ENCODE measurements at places on chromosomes 3 and 15. TPM values are rescaled to one million over a fixed set of nuclear protein-coding genes. Genes with fewer than 3 reads are reported as not detected.

DNA sequence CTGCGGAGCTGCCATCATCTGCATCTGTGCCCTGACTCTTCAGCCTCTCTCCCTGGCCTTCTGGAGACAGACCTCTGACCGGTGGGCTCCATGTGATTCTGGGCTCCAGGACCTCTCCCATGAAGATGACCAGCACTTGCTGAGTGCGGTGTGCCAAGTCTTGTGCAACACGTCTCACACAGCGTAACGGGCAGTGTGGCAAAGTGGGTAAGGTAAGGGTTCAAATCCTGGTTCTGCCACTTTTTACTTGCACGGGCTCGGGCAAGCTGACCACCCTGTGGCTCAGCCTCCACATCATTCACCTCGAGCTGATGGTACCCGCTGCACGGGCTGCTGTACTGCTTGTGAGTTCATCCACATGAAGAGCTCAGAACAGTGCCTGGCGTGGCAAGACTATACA lies 6.5 kb upstream of the SYNM start:
- no peaks in the 10 kb centered on the region for H3K27me3 ChIP-seq
- H3K36me3 ChIP-seq = no peaks in the 10 kb centered on the region
- no peak overlapping the region for H3K4me3 ChIP-seq
- H3K27ac ChIP-seq = peak overlapping the region; percentile 81

DNA sequence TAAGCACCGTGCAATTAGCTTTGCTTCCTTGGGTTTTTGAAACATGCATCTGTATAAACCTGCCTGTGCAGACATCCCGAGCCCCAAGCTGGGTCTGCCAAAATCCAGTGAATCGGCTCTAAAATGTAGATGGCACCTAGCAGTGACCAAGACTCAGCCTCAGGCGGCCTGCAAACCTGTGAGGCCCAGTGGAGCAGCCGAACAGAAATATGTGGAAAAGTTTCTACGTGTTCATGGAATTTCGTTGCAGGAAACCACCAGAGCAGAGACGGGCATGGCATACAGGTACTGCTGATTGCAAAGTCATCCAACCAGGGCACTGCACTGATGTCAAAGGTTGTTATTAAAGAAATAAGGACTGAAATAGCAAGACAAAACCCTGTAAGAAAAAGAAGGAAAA lies 22.8 kb downstream of the KCNAB1 start:
- no peaks in the 10 kb centered on the region for H3K27me3 ChIP-seq
- no peak overlapping the region for H3K27ac ChIP-seq
- H3K36me3 ChIP-seq = no peaks in the 10 kb centered on the region
- H3K4me3 ChIP-seq = no peak overlapping the region
- DNase-seq = no peak

DNA sequence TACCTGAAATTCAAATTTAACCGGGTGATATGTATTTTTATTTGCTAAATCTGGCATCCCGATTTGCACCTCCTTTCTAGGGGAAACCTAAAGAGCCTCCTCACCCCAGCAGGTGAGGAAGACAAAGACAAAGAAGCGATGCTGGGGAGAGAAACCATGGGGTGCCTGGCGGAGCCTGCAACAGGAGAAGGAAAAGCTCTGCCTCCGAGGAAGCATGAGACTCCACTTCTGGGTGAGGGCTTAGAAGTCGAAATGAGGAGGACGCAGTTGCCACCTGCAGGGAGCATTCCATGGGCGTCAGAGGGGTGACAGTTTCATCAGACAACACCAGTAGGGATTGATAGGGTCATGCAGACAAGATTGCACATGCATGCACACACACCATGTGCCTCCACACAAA lies 30.5 kb upstream of the LYZL4 start:
- H3K27ac ChIP-seq = no peak overlapping the region
- no peak overlapping the region for H3K4me3 ChIP-seq
- no peak for DNase-seq
- no peaks in the 10 kb centered on the region for H3K36me3 ChIP-seq

DNA sequence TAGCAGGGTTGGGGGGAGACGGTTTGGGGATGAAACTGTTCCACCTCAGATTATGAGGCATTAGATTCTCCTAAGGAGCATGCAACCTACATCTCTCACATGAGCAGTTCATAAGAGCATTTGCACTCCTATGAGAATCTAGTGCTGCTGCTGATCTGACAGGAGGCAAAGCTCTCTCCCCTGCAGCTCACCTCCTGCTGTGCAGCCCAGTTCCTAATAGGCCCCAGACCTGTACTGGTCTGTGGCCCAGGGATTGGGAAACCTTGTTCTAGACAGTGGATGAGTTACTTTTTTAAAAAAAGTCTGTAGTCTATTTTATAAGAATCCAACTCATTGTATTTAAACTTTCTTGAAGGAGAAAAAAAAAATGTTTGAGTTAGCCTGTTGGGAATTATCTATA lies 100.0 kb downstream of the HHLA2 start:
- H3K36me3 ChIP-seq = no peaks in the 10 kb centered on the region
- H3K4me1 ChIP-seq = no peaks in the 10 kb centered on the region
- H3K27ac ChIP-seq = no peak overlapping the region
- DNase-seq = no peak
- H3K4me3 ChIP-seq = no peak overlapping the region
- H3K27me3 ChIP-seq = no peaks in the 10 kb centered on the region

DNA sequence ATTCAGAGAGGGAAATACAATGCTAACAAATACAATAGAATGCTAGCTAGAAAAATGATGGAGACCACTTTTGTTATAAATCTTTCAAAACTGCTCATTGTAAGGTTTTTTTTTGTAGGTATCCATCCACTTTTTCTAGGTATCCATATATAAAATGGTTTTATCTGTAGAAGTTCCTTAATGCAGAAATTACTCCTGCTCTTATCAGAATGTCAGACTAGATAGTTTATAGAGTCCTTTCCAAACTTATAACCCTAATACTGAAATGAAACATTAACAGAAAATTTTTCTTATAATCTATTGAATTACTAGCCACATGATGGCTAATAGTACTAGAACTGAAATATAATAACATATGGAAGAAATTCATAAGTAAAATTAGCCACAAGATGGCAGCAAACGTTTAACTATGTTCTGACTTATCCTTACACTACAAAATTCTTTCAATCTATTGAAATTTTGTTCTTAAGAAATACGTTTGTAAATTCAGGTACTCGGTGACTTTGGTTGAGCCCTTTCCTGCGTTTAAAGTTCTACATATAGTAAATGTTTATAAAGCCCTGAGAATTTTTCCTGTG lies 58.5 kb downstream of the ECT2 start:
- DNase-seq = no peak
- no peaks in the 10 kb centered on the region for H3K36me3 ChIP-seq
- H3K4me3 ChIP-seq = no peak overlapping the region
- no peaks in the 10 kb centered on the region for H3K27me3 ChIP-seq
- no peak overlapping the region for H3K27ac ChIP-seq

- DNase-seq = no peak
- no peaks in the 10 kb centered on the region for H3K27me3 ChIP-seq
- no peak overlapping the region for H3K4me3 ChIP-seq
- no peak overlapping the region for H3K27ac ChIP-seq
These were observed 100.9 kb upstream of the CDIN1 start for GRCh38 chr15:36478561-36478960.

GRCh38 chr3:112117841-112118571 lies 15.0 kb downstream of the GCSAM start:
- H3K4me1 ChIP-seq = no peaks in the 10 kb centered on the region
- no peaks in the 10 kb centered on the region for H3K36me3 ChIP-seq
- H3K4me3 ChIP-seq = no peak overlapping the region
- H3K27me3 ChIP-seq = no peaks in the 10 kb centered on the region

DNA sequence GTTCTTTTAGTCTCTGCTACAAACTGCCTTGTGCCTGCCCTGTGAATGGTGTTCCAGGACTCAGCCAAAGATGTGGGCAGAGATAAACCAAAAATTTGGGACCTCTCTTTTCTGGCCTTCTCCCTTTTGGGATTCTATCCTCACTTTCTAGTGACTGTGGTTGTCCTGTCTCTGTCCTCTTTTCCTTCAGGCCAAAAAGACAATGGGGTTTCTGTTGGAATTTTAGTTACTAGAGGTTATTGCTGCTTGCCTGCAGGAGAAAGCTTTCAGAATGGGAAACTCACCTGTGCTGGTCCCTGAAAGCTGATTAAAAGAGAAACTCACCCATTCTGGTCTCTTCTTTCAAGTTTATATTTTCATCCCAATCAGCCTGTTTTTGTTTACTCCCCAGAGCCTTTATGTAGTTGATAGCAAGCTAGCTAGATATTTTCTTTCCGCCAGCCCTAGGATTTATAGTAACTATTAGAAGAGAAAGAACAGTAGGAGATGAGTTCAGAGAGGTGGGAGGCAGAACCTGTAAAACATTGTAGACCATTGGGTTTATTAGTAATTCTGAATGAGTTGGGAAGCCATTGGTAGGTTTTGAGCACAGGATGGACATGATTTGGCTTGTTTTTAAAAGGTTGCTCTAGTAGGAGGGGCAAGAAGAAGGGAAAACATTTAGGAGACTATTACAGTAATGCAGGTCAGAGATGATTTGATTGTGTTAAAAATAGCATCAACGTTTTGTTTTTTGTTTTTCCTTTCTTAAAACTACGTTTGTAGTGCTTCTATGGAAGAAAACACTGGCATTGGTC lies 138.9 kb downstream of the TCF12 start:
- H3K4me3 ChIP-seq = no peak overlapping the region
- peaks cover 24% of the 10 kb centered on the region for H3K4me1 ChIP-seq
- no peak for DNase-seq
- H3K36me3 ChIP-seq = no peaks in the 10 kb centered on the region
- H3K27ac ChIP-seq = no peak overlapping the region

DNA sequence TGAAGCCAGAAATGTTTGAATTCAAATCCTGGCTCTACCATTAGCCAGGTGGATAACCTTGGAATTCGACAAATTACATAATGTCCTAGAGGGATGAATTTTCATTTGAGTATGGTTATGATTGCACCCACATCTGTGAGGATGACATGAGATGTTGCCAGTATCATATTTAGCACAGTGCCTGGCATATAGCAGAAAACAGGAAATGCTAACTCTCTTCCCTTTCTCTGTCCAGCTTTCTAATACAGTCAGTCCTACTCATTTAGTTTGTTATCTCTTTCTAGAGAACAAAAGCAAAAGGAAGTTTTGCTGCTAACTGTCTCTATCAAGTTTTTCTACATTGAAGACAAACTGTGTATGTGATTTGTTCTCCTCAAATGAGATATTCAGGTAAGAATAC lies 231.7 kb downstream of the CPNE4 start:
- H3K4me3 ChIP-seq = no peak overlapping the region
- H3K36me3 ChIP-seq = no peaks in the 10 kb centered on the region
- no peaks in the 10 kb centered on the region for H3K27me3 ChIP-seq
- DNase-seq = no peak
- no peak overlapping the region for H3K27ac ChIP-seq

GRCh38 chr3:28590216-28590615 lies 241.6 kb upstream of the AZI2 start:
- no peak for DNase-seq
- no peaks in the 10 kb centered on the region for H3K36me3 ChIP-seq
- H3K27ac ChIP-seq = no peak overlapping the region
- no peaks in the 10 kb centered on the region for H3K4me1 ChIP-seq
- H3K4me3 ChIP-seq = no peak overlapping the region

DNA sequence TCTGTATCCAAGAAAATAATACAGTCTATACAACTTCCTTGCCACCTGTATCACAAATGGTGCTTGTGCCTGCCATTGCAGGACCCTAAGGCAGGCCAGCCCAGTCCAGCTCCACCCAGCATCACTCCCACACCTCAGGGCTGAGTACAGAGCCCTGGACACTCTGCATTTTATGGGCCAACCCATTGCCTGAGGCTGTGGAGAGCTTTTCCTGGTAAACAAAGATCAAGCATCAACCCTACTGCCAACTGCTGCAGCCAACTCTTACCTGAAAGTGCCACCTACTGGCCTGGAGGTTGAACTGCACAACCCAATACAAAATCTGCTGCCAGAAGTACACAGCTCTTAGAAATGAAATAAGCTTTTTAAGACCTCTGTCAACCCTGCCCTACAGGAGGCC lies 1082.2 kb downstream of the NAALADL2 start:
- H3K27ac ChIP-seq = no peak overlapping the region
- no peak for DNase-seq
- no peaks in the 10 kb centered on the region for H3K4me1 ChIP-seq
- no peak overlapping the region for H3K4me3 ChIP-seq
- H3K36me3 ChIP-seq = no peaks in the 10 kb centered on the region

DNA sequence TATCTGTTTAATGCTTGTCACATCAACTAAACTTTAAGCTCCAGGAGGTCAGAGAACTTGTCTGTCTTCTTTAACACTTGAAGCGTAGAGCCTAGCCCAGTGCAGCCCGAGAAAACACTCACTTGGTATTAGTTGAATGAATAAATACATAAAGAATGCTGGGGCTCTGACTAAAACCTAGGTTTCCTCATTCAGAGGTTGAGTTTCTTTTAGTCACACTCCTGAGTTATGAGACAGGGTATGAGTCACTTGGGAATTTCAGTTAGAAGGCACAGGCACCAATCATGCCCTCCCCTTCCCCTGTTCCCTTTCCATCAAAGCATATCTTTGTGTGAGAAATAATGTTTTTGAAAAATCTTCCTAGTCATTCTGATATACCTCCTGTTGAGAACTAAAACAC lies 589.8 kb upstream of the DPPA4 start:
- H3K4me3 ChIP-seq = no peak overlapping the region
- no peak overlapping the region for H3K27ac ChIP-seq
- no peak for DNase-seq
- H3K4me1 ChIP-seq = no peaks in the 10 kb centered on the region
- no peaks in the 10 kb centered on the region for H3K27me3 ChIP-seq

- no peak overlapping the region for H3K4me3 ChIP-seq
- no peaks in the 10 kb centered on the region for H3K27me3 ChIP-seq
- H3K27ac ChIP-seq = no peak overlapping the region
- H3K36me3 ChIP-seq = no peaks in the 10 kb centered on the region
These were observed 57.3 kb upstream of the DPH6 start for GRCh38 chr15:35603301-35603700.

- no peaks in the 10 kb centered on the region for H3K36me3 ChIP-seq
- H3K4me1 ChIP-seq = no peaks in the 10 kb centered on the region
- H3K4me3 ChIP-seq = no peak overlapping the region
- H3K27me3 ChIP-seq = no peaks in the 10 kb centered on the region
These were observed 32.6 kb upstream of the FRG2C start for GRCh38 chr3:75631541-75631940.

PHC3 gene
- total RNA-seq = 56.4 TPM

CLDN18 gene
- not detected for total RNA-seq

SLC22A13 gene
- not detected for total RNA-seq

NPAP1 gene
- total RNA-seq = 0.28 TPM

PIF1 gene
- total RNA-seq = 3.7 TPM

FEZF2 gene
- not detected for total RNA-seq
